SK-MEL-5 (cell line): ENCODE measurements at places on chromosomes 12 and 14. TPM values are rescaled to one million over a fixed set of nuclear protein-coding genes. Genes with fewer than 3 reads are reported as not detected.

The GPR84 gene
- 0.11 TPM in 1 of 2 replicates, not detected in the other for total RNA-seq

The MUCL1 gene
- total RNA-seq, result not detected in 2 replicates

The PTCSC3 gene
- total RNA-seq, result not detected in 2 replicates

The PLD4 gene
- not detected in 2 replicates for total RNA-seq

The LRRK2 gene
- total RNA-seq, result 23.6 and 24.7 TPM in 2 replicates
